ENCODE measurements at places on chromosomes 12 and 14.

GRCh38 chr12:121223292-121224285, 13.7 kb downstream of the P2RX4 start:
- no peak for DNase-seq

DNA sequence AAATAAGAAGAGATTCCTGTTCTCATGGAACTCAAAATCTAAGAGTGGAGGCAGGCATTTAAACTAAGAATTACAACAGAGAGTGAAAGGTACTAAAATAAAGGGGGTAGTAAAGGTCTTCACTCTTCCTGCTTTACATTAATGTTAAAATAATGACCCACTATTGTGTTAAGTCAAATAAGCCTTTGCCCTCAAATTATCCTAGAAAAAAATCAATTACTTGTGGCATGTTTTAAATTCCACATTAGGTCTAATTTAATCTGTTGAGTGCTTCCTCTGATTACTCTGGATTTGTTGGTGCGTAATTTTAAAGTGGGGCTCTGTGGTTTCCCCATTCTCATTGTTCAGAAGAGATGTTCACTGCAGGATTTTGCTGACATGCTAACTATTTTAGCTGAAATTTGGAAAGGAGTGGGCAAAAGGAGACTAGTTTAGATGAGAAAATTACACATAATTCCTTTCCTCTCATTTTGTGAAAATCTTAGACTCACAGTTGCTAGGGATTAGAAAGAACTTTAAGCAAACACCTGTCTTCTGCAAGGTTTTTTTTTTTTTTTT, 35.5 kb downstream of the BTG1 start:
- DNase-seq: no peak

DNA sequence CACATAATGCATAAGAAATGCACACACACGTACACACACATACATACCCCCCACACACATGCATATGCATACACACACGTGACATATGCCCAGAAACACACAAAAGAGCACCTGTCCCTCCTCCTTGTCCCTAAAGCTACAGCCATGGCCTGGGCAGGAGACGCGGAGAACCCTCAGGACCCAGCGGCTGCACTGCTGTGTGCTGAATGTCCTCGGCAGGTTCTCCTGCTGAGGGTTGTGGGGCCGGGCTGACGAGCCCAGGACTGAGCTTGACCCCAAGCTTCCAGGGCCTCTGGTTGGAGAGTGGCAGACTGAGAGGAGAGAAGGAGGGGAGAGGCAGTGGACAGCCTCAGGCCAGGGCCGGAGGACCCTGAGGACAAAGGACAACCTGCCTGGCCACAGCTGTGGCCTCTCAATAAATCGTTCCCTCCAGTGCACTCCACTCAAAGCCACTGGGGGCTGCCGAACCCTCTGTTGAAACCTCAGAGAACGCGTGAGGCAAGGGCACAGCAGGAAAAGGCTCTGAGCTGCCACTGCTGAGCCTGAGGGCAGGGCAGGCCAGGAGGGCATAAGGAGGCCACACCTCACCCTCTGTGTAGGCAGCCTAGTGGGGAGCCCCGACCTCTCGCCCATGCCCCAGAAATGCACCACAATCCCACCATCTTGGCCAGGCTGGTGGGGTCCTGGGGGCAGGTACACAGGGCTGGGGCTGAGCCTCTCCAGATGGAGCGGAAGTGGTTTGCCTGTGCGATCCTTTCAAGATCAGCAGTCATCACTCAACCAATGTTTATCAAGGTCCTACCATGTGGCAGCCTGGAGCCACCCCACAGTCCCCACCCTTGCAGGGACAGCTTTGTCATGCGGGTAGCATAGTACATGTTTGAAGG, 3.1 kb downstream of the CACNA2D4 start:
- no peak for DNase-seq

- DNase-seq: no peak
Observed at GRCh38 chr12:106767206-106767605, 7.3 kb upstream of the RIC8B start.

GRCh38 chr14:57656853-57657252, 163.2 kb upstream of the CCDC198 start:
- no peak for DNase-seq

- no peak for DNase-seq
Observed at GRCh38 chr12:5254703-5255102, 177.2 kb upstream of the NTF3 start.

DNA sequence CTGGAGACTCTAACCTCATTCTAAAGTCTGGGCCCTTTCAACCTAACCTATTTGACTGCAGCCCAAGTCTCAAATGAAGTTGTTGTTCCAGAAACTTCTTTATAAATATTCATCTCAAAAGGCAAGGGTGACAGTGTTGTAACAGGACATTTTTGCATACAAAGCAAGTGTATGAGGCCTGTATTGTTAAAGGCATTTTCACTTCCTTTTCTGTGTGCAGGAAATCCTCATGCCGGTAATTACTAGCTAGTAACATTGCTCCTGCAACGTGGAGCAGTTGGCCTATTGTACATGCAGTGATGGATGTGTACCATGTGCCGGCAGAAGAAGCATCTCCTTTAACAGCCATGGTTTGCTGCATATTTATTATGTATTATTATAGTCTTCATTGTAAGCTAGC, 156.5 kb upstream of the RMST start:
- DNase-seq: no peak

- DNase-seq: no peak
Observed at GRCh38 chr12:132176920-132177551, 32.8 kb downstream of the NOC4L start.

DNA sequence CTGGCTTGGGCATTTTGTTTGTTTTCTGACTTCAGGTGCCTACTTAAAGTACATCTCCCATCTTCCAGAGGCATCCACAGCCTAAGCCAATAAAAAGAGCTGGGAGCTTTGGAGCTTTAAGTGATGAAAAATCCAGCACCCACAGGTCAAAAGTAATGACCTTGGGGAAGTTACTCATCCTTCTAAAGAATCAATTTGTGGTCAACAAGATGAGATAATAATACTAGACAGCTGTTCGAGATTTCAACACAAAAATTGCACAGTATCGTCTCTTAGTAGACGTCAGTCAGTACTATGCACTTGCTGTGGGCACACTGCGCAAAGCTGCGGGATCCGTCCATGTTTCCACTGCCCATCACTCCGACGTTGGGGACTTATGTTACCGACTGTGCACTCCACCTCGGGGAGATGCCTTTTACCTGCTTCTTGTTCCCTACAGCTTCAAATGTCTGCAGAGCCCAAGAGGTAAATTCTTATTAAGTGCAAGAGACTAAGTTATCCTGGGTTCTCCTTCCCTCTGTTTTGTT, 1.3 kb downstream of the ST8SIA1 start:
- no peak for DNase-seq

- no peak for DNase-seq
Observed at GRCh38 chr14:89474464-89474863, 57.4 kb upstream of the FOXN3 start.

- DNase-seq: no peak
Observed at GRCh38 chr12:52056801-52057637, 5.8 kb downstream of the NR4A1 start.

- DNase-seq: no peak
Observed at GRCh38 chr14:33692762-33693161, 258.1 kb downstream of the EGLN3 start.

- no peak for DNase-seq
Observed at GRCh38 chr12:109110988-109111495, 5.3 kb upstream of the ACACB start.

- no peak for DNase-seq
Observed at GRCh38 chr14:53389202-53389601, 236.1 kb upstream of the DDHD1 start.

DNA sequence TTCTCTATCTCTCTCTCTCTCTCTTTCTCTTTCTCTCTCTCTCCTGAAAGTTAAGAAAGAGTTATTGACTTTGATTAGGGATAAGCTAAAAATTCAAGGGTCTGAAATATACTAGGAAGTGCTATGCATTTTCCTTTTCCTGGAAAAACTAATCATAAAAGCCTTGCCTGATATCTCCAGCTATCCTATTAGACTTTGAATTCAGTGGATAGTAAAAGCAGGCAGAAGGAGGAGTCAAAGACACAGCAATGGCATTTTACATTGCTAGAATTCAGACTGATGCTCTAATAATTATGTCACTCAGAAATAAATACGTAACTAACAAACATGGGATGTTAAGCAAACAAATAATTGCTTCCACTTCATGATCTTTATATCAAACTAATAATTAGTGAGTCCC, 272.0 kb downstream of the SSPN start:
- DNase-seq: no peak

DNA sequence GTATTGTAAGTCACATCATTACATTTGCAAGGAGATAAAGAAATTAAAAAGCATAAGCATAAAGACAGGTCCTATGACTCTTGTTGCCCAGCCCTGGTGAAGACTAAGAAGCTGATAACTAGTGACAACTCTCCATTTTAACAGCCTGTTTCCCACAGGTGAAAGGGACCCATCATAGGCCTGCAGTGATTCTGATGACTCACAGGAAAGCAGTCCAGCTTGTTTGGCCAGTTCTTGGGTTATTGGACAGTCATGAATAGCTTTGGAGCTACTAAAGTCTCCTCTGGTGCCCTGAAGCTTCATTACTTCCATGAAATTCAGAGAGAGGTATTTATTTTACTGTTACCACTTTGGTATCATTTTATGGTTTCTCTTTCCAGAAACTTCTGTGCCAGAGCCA, 55.5 kb upstream of the DYRK2 start:
- no peak for DNase-seq

- no peak for DNase-seq
Observed at GRCh38 chr14:74763803-74764531, 851 bp downstream of the YLPM1 start.

- DNase-seq: no peak
Observed at GRCh38 chr14:73426877-73427276, 31.5 kb downstream of the NUMB start.

DNA sequence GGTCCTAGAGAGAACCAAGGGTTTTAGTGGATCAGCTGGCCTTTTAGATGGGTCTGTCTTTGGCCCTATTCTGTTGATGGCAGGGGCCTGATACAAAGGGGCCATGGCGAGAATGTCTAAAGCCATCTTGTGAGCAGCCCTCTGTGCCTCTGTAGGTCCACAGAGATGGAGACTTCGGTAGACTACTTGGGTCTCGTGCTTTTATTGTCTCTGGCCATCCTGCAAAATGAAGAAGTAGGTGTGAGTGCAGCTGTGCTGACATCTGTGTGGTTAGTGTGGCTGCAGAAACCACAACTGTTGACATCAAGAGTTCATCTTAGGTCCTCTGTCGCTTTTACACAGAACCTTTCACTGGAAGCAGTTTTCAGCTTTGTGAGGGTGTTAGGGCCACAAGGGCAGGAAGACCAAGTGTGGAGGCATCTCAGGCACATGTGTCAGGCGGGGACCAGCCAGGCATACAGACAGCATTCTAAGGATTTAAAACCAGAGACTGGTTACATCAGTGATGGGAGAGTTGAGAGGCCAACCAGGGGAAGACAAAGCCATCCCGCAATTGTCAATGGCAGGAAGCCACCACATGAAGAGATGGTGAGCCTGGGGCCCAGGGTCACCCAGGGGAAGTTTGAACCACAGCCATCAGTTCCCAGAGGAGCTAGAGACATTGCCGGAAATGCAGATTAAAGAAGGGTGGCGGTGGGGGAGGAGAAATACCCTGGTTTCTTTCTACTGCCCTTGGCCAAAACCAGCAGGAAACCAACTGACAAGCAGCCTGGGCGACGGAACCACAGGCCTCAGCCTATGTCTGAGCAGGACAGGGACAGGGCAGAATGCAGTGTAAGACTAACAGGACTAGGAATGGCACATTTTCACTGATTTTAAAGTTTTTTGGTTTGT, 13.0 kb upstream of the TPCN1 start:
- no peak for DNase-seq

- no peak for DNase-seq
Observed at GRCh38 chr14:105852378-105853088, 326.1 kb downstream of the TMEM121 start.

- DNase-seq: no peak
Observed at GRCh38 chr12:108603743-108604142, 5.9 kb upstream of the TMEM119 start.

GRCh38 chr12:25107920-25108319, 87.0 kb downstream of the DNAI7 start:
- no peak for DNase-seq

- no peak for DNase-seq
Observed at GRCh38 chr14:62162998-62163589, 400.9 kb downstream of the SNAPC1 start.

DNA sequence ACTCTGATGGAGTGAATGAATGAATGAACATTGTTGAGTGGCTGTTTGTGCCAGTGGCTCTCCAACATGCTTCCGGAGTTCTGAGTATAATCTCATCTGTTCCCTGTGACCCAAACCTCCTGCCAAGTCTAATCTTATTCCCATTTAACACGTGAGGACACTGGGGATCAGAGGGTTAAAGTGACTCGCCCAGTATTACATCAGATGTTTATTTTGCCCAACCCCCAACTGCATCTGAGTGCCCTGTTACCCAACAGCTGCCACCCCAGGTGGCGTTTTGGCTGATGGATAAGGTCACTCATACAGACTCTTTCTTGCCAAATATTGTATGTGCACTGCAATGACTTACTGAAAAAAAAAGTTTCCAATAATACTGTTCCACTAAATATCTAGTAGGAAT, 210.9 kb downstream of the EXOC5 start:
- no peak for DNase-seq

DNA sequence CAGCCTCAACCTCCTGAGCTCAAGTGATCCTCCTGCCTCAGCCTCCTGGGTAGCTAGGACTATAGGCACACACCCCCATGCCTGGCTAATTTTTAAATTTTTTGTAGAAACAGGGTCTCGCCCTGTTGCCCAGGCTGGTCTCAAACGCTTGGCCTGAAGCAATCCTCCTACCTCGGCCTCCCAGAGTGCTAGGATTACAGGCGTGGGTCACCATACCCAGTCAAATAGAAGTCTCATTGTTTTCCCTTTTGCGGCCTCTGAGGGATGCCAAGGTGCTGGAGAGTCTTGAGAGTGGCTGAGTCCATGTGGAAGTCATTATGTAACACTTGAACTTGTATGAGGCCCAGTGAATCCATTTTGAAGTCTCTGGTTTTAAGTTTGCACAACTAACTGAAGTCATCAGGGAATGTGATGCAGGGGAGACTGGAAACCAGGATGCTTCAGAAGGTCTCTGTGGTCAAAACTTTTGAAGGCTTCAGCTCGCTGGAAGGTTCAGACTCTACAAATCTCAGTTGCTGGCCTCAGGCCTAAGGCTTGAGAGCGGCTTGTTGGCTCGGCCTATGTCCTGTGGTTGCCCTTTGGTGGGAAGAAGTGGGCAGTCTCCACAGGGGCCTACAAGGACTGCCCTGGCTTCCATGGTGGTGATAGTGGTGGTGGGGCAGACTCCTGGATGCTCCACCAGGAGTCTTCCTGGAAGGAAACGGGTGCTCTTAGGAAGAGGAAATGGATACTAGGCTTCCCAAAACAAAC, 29.2 kb downstream of the GALNT16 start:
- DNase-seq: no peak

All from stimulated activated CD4-positive, alpha-beta T cell treated with anti-CD3 and anti-CD28 coated beads, Interleukin-1b, Interleukin-23, amount 100 ng/mL, for 1 hour (primary cell).